ENCODE measurements at places on chromosomes 5 and 9. TPM values are rescaled to one million over a fixed set of nuclear protein-coding genes. Genes with fewer than 3 reads are reported as not detected.

Gene ADAMTS2
- total RNA-seq: not detected

Gene FBXL7
- total RNA-seq: 5.3 TPM

Gene CAVIN4
- total RNA-seq: 1.4 TPM

Gene STK10
- total RNA-seq: 33.9 TPM

Gene SGCD
- total RNA-seq: not detected

Gene SLC36A2
- not detected for total RNA-seq

Gene SLC6A18
- total RNA-seq: not detected

Gene RXRA
- total RNA-seq: 19.0 TPM

Gene SLC1A1
- total RNA-seq: 17.4 TPM

Gene ENC1
- total RNA-seq: 71.5 TPM

Gene CATSPER3
- not detected for total RNA-seq

Gene TLE1
- 42.4 TPM for total RNA-seq

Measured in pulmonary artery endothelial cell (primary cell).